Hematopoietic multipotent progenitor cell (in vitro differentiated cells): ENCODE measurements at places on chromosomes 4 and X.

DNA sequence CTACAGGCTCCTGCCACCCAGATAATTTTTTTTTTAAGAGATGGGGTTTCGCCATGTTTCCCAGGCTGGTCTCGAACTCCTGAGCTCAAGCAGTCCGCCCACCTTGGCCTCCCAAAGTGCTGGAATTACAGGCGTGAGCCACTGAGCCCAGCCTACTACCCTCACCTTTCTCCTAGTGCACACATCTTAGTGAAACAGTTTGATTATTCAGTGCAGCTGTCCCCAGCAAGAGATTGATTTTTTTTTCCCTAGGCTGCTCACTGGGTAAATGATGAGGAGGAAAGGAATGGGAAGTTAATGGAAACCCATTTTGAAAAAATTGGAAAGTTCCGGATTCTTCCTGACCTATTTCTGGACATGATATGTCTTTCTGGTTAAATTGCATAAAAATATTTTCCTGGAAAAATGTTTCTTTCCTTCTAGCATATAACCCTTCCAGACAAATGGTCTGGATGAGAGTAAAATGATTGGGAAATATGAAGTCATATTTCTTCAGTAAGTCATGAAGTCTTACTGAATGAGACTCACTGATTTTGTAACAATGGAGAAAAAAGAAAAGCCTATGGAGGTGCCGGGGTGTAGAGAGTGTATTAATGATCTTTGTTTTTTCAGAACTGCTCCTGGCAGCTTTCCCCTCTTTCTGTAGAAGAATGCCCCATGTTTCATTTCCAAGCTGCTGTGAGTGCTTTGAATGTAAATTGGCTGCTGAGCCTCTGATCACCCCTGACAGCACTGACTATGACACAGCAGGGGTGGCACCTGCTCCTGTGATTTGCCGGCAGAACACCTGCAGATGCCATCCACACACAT, 19.5 kb upstream of the ZNF41 start:
- DNase-seq, result no peak

DNA sequence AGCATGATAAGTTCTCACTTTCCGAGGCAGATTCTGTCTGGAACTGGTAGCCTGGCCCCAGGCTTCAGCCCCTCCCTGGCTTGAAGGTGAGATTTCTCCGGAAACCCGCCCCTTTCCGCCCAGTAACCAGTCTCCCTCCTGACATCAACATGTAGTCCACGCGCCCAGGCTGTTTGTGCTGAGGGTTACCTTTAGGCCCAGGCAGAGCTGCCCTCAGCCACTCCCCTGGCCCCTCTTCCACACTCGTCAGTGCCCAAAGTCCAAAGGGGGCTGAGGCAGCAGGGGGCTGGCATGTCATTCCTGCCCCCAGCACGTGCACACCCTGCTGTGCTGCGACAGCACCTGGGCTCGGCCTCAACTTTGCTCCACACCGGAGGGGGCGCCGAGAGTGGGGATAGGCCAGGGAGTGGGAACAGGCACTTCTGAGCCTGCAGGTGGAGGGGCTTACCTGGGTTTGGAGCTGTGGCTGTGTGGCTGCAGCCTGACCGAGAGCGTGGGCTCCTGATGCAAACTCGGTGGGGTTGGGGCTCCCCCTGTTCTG, 69.5 kb upstream of the ANK2 start:
- no peak for DNase-seq

GRCh38 chr4:6767386-6767747, 15.2 kb upstream of the KIAA0232 start:
- no peak for DNase-seq

DNA sequence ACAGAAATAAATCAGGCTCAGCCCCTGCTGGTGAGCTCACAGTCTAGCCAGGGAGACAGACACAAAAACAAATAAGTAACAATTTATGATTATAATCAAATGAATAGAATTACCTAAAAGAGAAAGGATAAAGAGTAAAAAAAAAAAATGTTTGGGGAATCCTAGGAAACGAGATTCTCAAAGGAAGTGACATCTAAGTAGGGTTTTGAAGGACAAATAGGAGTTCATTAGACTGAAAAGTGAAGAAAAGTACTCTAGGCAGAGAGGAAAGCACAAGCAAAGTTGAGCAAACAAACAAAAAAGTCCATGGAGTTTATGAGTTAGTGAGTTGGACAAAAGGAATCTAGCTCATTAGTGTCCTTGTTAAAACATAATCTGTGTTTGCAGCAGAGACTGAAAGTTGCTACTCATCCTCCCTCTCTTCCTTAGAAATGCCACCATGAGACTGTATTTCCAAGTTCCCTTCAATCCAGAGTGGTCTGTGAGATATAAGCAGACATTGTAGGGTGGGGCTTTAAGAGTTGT, 145.6 kb downstream of the SPATA18 start:
- no peak for DNase-seq

- no peak for DNase-seq
These were observed 199.0 kb upstream of the LNX1 start for GRCh38 chr4:53790286-53790685.
